ENCODE measurements at places on chromosomes 12 and 14.

DNA sequence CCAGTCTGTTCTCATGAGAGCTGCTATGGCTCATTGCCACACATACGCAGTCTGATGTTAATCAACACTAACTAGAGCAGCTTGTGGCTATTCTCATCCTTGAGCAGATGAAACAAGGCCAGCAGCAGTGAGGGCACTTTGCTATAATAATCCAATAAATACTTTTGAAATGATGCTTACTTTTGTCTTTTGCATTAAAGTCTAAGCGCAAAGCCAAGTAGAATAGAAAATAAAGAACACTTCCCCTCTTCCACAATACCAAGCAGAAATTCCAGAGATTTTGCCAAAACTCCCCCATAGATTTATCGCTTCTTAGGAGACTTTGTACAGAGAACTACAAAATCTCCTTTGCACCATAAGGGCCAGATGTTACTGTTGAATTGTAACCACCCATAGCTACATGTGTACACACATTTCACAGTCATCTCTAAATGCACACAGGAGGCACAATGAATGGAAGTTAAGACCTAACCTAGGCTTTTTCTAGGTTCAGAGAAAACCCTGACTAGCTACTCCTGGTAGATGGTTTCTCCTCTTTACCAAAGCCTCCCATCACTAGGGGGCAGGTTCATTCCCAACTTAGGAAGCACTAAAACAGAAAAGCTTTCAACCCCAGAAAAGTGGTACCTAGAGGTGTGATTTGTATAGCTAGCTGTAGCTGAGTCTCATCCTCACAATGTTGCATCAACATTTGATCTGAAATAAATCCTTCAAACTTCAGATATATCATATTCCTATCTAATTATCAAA is 119.3 kb downstream of the HMGA2 start:
- DNase-seq: no peak

GRCh38 chr14:89533136-89533535 is 116.1 kb upstream of the FOXN3 start:
- DNase-seq: no peak

- DNase-seq: peak; percentile 3
Observed at GRCh38 chr12:16189849-16190248, 87.6 kb downstream of the SLC15A5 start.

GRCh38 chr12:54429014-54429471 is 10.0 kb upstream of the ITGA5 start:
- DNase-seq: no peak

DNA sequence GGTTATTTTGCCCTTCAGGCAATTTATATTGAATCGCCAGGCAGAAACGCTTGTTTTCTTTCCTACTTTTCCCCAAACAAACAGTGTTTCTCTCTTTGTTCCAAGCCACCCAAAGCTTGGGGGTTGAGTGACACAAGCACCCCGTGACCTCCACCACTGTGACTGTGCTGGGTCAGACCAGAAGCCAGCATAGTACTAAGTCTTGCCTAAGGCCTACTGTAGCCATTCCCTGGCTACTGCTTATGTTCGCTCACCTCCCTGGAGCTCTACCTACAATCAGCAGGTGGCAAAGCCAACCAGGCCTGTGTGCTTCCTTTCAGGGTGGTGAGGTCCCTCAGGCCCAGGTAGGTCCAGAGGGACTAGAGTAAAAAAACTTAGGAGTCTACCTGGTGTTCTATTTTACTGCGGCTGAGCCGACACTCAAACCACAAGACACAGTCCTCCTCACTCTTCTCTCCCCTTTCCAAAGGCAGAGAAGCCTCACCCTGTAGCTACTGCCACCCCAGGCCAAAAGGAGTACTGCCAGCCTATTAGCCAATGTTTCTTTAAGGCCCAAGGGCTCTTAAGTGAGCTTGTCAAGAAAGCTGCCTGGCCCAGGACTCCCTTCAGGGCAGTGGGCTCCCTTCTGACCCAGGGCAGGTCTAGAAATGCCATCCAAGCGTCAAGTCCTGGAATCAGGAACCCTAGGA is 411.8 kb upstream of the MIS18BP1 start:
- DNase-seq: no peak

DNA sequence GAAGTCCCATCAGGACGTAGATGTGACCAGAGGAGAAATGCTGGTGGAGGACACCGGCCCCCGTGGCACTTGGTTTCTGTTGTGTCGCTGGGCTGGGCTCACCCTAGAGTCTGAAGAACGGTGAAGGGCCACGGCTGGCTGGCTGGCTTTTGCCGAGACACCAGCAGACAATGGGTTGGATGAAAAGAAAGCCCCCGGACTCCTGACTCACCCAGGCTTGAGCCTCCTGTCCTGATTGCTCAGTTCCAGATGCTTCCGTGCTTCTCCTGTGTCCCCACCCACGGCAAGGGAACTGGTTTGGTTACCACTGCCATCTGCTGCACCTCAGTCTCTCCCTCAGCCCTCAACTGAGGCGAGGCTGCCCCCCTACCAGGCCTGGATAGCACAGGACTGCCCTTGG is 10.4 kb upstream of the ENDOU start:
- DNase-seq: no peak

DNA sequence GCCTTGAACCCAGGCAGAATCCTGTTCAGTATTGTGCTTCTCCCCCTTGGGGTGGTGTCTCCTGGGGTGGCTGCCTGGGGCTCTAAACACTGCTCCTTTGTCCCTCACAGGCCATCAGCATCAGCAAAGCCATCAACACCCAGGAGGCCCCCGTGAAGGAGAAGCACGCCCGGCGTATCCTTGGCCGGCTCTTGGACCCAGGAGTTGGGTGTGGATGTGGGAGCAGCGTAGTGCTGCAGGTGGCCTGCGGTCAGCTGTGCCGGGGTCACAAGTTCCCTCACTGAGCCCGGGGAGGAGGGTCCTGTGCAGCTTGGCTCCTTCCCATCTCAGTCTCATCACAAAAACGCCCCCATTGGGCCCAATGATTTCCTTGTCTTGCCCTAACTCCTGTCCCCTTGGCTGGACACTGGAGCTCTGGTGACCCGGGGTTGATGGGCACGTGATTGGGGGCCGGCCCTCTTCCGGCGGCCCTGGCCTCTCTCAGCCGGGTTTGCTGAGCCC is 12.7 kb downstream of the HIP1R start:
- no peak for DNase-seq

Data from NCI-H510A (cell line).